ENCODE measurements at places on chromosomes 7 and 10. TPM values are rescaled to one million over a fixed set of nuclear protein-coding genes. Genes with fewer than 3 reads are reported as not detected.

- peak overlapping the region; percentile 64 for H3K4me3 ChIP-seq
- H3K4me1 ChIP-seq = peaks cover 84% of the 10 kb centered on the region
- H3K27ac ChIP-seq = peak overlapping the region; percentile 69
- no peak for DNase-seq
Measured at GRCh38 chr10:74898201-74898976, 72.0 kb downstream of the KAT6B start.

- H3K36me3 ChIP-seq = no peaks in the 10 kb centered on the region
- H3K4me3 ChIP-seq = peak overlapping the region; percentile 77
- H3K27me3 ChIP-seq = peaks cover 2% of the 10 kb centered on the region
- peaks cover 42% of the 10 kb centered on the region for H3K4me1 ChIP-seq
- H3K27ac ChIP-seq = peak overlapping the region; percentile 86
Measured at GRCh38 chr7:92809397-92809759, 27.0 kb downstream of the CDK6 start.

- no peak overlapping the region for H3K4me3 ChIP-seq
- peaks cover 6% of the 10 kb centered on the region for H3K27me3 ChIP-seq
- H3K4me1 ChIP-seq = no peaks in the 10 kb centered on the region
- no peak for DNase-seq
- no peak overlapping the region for H3K27ac ChIP-seq
- H3K36me3 ChIP-seq = no peaks in the 10 kb centered on the region
Measured at GRCh38 chr7:108415084-108415483, 41.2 kb downstream of the NRCAM start.

GRCh38 chr7:55132550-55132889 is 113.7 kb downstream of the EGFR start:
- no peaks in the 10 kb centered on the region for H3K36me3 ChIP-seq
- no peak overlapping the region for H3K27ac ChIP-seq
- H3K4me3 ChIP-seq = no peak overlapping the region
- no peaks in the 10 kb centered on the region for H3K27me3 ChIP-seq
- H3K4me1 ChIP-seq = no peaks in the 10 kb centered on the region

- no peak overlapping the region for H3K27ac ChIP-seq
- no peak for DNase-seq
- no peaks in the 10 kb centered on the region for H3K27me3 ChIP-seq
- H3K36me3 ChIP-seq = no peaks in the 10 kb centered on the region
- no peak overlapping the region for H3K4me3 ChIP-seq
- peaks cover 30% of the 10 kb centered on the region for H3K4me1 ChIP-seq
Measured at GRCh38 chr10:43944381-43945093, 295.9 kb upstream of the ZNF32 start.

- no peaks in the 10 kb centered on the region for H3K36me3 ChIP-seq
- no peak overlapping the region for H3K27ac ChIP-seq
- DNase-seq = no peak
Measured at GRCh38 chr7:83921941-83922607, 272.5 kb downstream of the SEMA3A start.

CROT gene
- 7.5 TPM for polyA plus RNA-seq

PDCD11 gene
- polyA plus RNA-seq = 12.0 TPM
